ENCODE measurements at places on chromosomes 5 and 9.

DNA sequence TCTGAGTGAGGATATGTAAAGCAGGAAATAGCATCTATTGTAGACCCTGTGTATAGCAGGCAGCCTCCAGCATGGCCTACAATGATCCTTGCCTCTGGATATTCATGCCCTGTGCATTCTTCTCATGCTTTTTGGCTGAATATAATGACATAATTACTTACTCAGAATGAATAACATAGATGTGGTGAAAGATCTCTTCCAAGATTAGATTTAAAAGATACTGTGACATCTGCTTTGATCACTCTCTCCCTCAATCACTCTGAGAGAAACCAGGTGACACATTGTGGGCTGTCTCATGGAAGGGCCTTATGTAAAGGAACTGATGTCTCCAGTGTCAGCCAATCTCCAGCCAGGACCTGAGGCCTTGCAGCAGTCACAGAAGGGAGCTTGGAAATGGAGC, 376.7 kb downstream of the DNAH5 start:
- no peak for DNase-seq

DNA sequence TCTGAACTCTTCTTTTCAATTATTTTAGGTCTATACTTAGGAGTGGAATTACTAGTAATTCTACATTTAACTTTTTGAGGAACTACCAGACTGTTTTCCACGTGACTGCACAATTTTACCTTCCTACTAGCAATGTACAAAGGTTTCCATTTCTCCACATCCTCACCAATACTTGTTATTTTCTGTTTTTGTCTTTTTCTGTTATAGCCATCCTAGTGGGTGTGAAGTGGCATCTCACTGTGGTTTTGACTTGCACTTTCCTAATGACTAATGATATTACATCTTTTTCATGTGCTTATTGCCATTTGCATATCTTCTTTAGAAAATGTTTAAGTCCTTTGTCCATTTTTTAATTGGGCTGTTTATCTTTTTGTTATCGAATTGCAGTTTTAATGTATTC, 136.9 kb upstream of the EGFLAM start:
- no peak for DNase-seq

DNA sequence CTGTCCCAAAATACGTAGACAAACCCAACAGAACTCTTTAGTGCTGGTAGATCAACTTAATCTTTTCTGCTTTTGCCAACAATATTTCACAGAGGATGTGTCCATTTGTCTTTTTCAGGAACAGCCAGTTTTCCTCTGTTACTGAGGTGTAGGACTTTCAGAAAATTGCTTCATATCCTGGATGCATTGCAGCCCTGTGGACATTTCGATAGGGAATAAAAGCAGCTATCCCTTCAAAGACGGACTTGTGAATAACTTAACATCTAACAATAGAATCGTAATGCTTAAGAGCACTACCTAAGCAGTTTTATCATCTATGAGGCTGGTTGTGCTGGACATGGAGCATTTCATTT, 59.7 kb downstream of the PCSK1 start:
- no peak for DNase-seq

DNA sequence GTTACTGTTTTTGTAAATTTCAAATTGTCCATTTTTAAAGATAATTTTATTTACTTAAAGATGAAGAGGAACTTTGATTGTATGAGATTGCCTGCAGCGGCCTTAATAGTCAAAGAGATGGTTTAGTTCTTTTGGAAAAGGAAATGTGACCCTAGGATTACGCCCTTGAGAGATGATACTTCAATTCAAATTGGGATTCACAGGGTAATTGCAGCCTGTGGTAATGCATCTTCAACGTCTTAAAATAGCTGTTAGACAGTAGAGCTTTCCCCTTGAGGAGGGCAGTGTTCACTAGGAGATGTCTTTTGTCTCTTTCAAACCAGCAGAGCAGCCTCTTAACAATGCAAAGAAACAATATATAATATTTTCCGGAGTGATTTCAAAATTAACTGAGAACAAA, 127.1 kb downstream of the TAF11L14 start:
- DNase-seq = no peak

GRCh38 chr9:138117836-138118235, 240.3 kb downstream of the CACNA1B start:
- DNase-seq = no peak

- peak; percentile 83 for DNase-seq
These were observed at the start of gene KCNN2 for GRCh38 chr5:114361724-114362196. Gene KCNN2 (plus strand): TSS chr5:114362070. CDS start chr5:114362140, 70 bp downstream.

GRCh38 chr9:26262421-26263107, 584.3 kb upstream of the TUSC1 start:
- DNase-seq = no peak

GRCh38 chr9:136974817-136975535, 2.3 kb upstream of the PTGDS start:
- no peak for DNase-seq

- peak; percentile 62 for DNase-seq
These were observed 1.9 kb upstream of the CARD19 start for GRCh38 chr9:93093877-93094657.

DNA sequence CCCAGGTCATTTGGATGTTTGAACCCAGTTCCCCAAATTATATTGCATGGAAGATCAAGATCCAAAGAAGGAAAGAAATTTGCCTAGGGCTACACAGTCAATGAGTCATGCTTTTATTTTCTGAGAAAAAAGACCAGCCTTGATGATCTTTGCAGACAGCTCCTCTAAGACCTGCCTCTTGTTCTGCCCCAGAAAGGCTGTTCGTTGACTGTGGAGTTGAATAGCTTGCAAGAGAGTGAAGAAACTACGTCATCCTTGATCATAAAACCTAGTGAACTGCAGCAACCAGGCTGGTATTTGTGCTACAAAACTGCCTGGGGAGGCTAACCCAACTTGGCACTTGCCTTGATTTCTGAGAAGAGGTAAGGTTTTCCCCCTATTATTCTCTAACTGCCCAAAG, 263.9 kb downstream of the PAPPA start:
- no peak for DNase-seq

DNA sequence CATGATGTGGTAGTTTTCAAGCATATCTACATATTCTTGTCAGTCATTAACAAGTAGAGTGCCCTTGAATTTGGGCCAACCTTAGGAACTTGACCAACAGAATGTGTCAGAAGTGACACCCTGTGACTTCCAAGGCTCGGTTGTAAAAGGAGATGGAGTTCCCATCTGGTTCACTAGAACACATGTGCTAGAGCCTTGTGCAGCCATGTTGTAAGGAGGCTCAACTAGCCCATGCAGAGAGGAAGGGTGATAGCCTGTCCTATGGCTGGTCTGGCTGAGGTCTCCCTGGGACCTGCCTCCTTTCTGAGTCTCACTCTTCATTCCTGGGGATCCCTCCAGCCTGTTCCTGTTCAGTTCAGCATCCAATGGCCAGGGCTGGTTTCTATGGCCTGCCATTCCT, 28.1 kb upstream of the HRH2 start:
- DNase-seq = no peak

DNA sequence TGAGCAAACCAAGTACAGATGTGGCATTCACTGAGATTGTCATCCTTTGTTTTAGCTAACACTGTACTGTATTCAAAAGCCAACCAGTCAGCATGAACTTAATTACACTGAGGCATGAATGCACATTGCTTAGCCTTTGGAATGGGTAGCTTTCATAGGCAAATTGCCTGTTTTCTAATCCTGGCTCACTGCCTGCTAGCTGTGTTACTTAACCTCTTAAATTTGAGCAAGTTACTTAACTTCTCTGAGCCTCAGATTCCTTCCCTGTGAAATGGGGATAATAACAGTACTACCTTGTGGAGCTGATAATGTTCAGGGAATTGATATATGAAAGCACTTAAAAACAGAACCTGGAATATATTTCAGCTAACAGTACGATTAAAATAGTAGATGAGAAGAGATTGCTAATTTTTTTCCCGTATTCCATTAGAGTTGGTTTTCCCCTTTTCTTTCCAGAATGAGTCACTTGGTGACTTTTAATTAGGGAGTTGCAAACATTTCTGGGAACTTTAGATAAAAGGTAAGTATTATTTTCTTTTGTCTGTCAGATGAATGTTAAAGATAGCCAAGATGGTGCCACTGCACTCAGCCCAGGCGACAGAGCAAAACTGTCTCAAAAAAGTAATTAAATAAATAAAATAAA, 43.9 kb downstream of the ARRDC3 start:
- DNase-seq = no peak

GRCh38 chr5:59591162-59591561, 302.4 kb downstream of the PDE4D start:
- DNase-seq = no peak

GRCh38 chr5:52801329-52801728, 13.6 kb downstream of the ITGA1 start:
- DNase-seq = no peak

DNA sequence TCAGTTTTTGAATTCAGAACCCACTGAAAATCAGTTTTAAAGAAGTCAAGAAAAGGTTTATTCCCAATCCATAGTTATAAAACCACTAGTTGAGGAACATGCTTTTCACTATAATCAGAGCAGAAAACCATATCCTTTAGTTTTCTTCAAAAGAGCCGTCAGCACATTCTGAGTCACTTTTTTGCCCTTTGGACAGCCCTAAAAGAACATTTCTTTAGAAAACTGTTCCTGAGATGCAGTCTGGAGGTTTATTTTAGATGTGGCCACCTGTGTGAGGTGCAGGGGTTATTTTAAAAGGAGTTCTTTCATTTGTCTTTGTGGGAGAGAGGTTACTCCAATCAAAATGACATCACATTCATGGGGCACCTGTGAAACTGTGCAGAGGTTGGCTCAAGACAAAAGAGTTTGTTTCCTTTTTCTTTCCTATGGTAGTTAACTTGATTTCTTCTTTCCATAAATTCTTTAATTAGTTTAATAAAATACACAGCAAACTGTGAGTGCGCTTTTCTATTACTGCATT, 221.6 kb upstream of the RPS23 start:
- no peak for DNase-seq

DNA sequence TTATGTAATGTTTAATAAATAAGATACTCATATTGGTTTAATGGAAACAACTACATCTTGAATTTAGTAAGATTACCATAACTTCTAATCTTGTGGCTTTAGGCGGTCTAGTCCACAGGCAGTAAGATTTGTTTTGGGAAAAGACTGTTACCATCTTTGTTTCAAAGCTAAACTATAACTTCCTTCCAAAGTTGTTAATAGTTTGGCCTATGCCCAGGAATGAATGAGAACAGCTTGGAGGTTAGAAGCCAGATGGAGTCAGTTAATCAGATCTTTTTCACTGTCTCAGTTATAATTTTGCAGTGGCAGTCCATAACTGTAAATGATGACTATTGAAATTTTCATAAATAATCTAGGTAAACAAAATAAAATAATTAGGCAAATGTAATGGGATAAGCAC, 241.8 kb upstream of the KLF9 start:
- DNase-seq = no peak

DNA sequence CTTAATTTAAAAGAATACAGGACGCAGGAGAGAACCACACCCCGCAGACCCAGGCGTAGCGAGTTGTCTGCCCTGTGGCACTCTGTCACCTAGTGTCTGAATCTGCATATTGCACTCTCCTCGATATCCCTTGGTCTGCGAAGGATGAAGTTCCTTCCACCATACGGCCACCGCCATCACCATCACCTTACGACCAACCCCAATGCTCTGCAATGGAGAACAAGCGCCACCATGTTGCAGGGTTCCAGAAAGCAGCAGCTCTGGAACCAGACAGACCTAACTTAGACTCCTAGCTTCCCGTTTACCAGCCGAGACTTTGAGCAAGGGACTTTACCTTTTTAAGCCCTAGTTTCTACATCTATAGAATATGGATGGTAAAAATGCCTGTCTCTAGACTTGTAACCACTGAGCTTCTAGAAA, 77.4 kb upstream of the DMRT1 start:
- no peak for DNase-seq

GRCh38 chr5:72368271-72368670, 48.1 kb downstream of the PTCD2 start:
- DNase-seq = no peak

DNA sequence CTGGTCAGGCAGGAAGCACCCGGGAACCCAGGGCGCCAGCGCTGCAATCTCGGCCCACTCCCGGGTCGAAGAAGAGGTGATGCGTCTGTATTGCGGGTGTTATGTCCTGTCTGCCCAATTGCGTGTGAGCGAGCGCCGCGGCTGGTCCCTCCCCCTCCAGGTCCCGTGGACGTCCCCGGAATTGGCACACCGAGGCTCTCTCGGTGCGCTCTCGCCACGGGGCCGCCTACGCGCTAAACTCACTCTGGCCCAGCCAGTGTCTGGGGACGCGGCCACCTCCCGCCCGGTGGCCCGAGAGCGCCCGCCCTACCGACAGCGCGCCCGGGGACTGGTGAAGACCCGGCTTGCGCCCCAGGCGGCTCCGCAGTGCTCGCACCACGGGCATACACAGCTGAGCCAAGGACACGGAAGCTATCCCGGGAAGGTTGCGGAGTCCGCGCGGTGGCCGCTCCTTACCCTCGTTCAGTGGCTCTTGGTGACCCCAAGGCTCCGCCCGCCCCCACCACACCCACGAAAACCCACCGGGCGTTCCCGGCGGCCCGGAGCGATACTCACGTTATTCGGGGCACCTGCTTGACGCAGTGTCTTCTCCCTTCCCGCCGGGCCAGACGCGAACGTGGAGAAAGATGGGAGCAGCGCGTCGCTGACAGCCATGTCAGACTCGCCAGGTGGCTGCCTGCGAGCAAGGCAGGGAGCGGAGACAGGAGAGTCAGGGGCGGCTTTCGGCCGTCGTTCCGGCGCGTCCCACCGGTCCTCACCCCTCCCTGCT, 1.0 kb downstream of the KLF4 start:
- peak; percentile 90 for DNase-seq

GRCh38 chr9:134175808-134176598, 11.6 kb upstream of the RNU6ATAC start:
- DNase-seq = peak; percentile 70

DNA sequence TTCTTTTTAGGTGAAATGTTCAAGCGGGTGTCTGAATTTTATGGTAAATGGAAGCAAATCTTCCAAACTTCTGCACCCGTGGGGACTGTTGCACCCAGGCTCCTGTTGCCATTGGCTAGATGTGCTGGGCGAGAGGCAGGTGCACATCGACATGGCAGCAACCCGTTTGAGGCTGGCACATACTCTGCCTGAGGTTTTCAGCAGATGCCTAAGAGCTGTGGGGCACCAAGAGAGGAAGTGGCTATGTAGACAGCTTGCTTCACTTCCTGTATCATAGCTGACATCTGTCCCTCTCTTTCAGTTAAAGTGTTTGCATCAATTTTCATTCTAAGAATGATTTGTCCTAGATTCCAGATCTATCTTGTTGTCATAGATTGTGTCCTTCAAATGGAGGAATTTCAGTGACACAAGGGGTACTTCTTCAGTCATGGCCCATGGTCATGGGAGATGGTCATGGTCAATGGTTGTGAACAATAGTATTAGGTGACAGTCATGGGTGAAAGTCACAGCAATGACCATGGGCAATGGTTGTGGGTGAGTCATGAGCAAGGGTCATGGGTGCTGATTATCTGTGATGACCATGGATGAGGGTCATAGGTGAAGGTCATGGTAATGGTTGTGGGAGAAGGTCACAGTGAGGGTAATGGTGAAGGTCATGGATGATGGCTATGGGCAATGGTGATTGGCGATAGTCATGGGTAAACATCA, 115.1 kb upstream of the IRX4 start:
- no peak for DNase-seq

GRCh38 chr9:136678624-136679023, 8.6 kb downstream of the AGPAT2 start:
- DNase-seq = no peak

Measured in Right ventricle myocardium inferior (tissue), 1 donor.